CD4-positive, alpha-beta T cell treated with Interleukin-2 at 100 ng/mL for 4 hours (primary cell): ENCODE measurements at places on chromosomes 16 and 17.

- no peak for DNase-seq
These were observed 590 bp downstream of the ITGAX start for GRCh38 chr16:31355431-31356100.

GRCh38 chr16:71746442-71747046 is 22.0 kb upstream of the PHLPP2 start:
- DNase-seq = peak; percentile 49

- no peak for DNase-seq
These were observed 238.8 kb downstream of the MRTFB start for GRCh38 chr16:14309906-14310305.

DNA sequence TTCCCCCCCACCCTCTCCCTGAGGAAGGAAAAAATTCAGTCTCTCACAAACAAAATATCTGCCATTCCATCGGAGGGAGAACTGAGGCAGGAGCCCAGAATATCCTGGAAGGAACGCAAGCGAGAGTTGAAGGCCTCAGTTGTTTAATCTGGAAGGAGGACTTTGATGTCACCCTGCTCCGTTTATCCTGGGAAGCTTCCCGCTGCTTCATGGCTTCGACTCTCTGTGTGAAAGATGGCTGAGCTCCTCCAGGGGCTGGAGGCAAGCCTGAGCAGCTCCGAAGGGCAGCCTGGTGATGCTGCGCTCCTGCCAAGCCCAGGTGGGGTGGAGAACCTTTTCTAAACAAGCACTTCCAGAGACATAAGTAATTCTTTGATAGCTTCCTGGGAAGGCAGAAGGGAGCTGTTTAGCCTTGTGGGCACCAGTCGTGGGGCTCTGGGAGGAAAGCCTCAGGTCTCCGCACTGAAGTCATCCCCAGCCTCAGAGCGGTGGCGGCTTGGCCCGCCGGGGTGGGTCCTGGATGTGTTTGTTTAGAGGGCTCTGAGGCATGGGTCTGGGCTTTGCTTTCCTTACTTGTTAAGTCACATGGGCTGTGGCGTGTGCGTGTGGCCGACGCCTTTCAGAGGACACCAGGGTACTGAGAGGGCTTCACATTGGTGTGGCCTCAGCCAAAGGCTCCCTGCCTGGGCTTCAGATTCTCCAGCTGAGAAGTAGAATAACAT is 7.9 kb downstream of the NKD1 start:
- DNase-seq = no peak

- no peak for DNase-seq
These were observed 75.4 kb downstream of the ARHGAP17 start for GRCh38 chr16:24939738-24940137.

GRCh38 chr17:81939218-81939617 is 2.1 kb upstream of the PYCR1 start:
- no peak for DNase-seq

DNA sequence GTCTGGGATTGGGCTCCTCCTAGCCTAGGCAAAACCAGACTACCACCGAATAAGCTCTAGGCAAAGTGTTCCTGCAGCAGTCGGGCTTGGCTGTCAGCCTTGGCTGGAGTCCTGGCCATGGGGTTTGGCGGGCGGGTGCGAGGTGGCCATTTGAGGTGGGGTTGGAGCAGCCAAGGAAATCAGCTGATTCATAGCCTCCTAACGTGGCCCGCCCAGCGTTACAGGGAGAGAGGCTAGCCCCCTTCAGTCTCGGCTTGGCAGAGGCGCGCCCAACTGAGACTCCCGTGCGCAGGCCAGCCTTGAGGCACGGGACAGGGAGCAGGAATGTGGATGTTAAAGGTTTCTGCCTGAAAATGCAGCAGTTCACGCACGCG is 1.9 kb downstream of the PMP22 start:
- no peak for DNase-seq

- DNase-seq = no peak
These were observed 73.2 kb upstream of the EFCAB3 start for GRCh38 chr17:62307196-62307595.

DNA sequence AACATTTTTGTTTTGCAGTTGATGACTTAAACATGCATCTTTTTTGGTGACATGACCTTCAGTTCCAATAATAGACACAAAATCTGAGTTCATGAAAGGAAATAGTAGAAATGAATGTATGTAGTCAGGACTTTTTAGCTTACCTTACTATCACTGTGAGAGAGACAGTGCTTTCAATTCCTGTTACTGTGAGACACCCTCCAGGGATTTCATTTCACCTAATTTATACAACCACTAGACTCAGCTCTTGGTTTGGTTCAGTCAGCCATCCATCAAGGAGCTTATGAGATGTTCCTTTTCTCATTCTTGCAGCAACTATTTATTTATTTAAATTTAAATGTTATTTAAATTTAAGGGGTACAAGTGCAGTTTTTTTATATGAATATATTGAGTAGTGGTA is 77.9 kb downstream of the MAP2K4 start:
- no peak for DNase-seq

DNA sequence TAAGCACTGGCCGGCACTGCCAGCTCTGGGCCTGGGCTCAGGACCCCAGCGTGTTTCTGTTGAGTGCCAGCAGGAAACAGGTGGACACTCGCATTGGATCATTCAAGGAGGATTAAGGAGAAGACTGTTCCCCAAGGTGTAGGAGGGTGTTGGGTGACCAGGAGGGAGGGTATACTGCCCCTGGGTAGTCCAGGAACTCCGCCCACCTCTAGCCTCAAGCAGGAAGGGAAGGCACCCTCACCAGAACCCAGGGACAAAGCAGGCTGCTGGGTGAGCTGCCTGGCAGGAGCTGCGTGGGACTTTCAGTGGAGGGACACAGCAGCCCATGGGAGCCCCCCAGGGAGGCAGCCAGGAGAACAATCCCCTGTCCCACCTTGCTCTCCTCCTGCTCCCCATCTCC is 7.7 kb upstream of the RAB37 start:
- no peak for DNase-seq

DNA sequence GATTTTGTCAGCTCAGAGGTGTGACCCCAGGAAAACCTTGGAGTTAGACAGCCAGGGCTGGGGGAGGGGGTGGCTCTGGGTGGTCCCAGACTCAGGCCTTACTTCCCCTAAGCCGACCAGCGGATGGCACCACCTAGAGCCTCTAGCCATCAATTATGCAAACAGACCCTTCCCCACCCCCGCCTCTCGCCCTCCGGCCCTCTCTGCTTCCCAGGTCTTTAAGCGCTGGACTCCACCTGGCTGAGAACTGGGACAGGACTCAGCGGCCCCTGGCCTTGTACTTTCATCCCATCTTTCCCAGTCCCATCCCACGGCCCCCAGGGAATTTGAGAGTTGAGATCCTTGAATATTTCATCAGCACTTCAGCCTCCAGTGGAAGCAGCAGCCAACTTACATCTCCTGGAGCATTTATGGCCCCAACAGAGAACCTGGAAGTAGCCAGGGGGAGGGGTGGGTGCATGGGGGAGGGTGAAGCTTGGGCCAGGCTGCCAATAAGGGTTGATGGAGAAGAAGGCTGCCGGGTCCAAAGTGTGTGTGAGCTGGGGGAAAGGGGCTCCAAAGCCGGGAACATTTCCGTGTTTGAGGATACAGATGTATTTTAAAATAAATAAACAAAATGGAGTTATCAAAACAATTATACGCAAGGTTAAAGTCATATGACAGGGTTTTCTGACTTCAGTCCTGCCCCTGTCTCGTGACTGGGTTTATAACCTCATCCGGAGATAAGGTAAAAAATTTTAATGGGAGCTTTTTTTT is 7.5 kb upstream of the JUP start:
- no peak for DNase-seq

GRCh38 chr17:76088041-76088867 is 9.3 kb downstream of the ZACN start:
- no peak for DNase-seq

DNA sequence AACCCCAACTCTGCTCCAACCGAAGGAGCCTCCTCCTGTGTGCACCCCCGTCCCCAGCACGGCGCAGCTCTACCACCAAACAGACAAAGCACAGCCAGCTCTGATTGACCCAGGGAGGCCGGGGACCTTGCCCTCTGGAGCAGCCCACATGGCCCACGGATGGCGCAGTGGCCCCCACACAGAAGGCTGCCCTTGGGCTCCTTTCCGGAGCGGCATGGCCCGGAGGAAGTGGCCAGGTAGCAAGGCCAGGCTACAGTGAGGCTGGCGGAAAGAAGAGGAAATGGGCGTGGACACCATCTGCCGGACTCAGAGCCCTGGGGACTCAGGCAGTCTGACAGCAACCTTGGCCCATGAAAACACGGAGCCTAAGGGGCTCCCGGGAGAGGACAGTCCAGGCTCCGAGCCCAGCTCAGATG is 19.9 kb upstream of the ZC3H18 start:
- DNase-seq = no peak

- DNase-seq = peak; percentile 54
These were observed 923 bp downstream of the GDPD3 start for GRCh38 chr16:30112197-30113030.

GRCh38 chr16:58393138-58393504 is 850 bp downstream of the GINS3 start:
- DNase-seq = no peak

DNA sequence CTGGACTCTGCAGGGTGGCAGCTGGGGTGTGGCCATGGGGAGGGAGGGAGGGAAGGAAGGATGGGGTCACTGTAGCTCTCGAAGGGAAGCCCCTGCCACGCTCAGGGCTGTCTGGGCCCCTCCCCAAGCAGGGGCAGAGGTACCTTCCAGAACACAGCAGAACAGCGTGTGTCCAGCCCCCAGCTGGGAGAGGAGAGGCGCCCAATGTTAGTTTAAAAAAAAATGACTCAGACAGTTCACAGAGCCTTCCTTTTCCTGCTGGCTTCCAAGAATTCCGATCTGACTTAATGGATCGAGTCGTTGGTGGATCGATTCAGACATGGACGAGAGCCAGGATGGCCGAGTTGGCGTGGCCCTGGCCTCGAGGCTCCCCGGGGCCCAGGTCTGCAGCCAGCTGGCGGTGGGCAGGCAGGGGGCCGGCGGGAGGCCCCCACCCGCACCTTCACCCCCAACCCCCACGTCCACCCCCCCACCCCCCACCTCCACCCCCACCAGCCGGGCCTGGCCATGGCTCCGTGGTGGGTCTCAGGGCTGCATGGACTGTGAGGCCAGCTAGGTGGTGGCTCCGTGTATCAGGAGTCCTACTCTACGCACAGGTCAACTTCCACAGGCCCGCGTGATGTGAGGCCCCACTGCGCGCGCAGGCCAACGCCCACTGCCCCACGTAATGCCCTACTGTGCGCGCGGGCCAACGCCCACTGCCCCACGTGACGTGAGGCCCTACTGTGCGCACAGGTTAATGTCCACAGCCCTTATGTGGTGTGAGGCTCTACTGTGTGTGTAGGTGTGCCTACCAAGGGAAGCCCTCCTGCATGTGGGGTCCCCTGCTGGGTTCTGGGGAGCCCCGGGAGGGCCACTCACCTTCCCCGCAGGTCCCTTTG is 21.8 kb downstream of the CACNA1H start:
- no peak for DNase-seq

DNA sequence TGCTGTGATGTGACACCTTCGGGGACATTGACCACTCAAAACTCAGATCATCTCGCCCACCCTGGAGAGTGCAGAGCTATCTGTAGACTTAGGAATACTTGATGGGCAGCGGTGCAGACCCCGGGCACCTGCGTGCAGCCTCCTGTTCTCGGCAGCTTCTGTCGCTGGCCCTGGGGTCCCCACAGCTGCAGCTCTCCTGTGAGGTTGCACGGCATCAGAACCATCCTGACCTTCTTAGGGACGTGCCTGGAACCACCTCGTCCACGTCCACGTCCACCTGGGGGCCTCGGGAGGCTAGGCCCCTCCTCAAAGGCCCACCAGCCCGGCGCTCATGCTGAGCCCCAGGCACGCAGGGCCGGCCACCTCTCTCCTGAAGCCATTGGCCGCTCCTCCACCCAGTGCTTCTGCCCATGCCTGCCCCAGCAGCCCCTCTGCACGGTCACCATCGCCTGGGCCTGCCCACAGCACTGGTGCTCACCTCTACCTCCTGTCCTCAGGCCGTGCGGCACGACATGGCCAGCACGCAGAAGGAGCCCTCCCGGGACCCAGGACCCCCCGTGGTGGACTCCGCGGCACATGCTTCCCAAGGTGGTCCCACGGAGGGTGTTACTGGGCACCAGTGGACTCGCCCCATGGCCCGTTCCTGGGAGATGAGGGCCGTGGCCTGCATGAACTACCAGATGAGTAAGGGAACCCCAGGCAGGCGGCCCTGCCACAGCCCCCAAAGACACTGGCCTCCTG is 2.3 kb upstream of the WFIKKN1 start:
- DNase-seq = no peak

GRCh38 chr17:15981208-15981607 is 18.3 kb downstream of the ZSWIM7 start:
- no peak for DNase-seq

DNA sequence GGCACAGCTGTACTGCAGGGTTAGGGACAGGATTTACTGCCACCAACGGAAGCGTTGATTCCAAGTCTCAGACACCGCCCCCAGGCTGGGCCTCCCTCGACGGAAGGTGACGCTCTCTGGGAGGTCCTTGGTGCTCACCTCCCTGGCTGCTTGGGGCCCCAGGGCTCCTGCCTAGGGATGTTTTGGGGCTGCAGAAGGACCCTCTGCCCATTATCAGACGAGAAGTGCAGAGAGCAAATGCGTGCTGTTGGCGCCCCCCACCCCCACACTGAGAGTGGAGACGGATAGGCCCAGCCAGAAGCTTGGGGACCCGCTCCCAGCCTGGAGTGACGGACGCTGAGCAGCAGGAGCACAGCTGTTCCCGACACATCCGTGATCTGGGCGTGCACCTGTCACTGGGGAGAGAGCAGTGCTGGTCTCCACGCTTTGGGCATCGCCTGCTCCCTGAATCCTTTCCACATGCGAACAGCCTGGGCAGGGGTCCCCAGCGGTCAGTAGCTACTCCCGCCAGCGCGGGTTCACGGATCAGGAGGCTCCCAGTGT is 5.1 kb upstream of the SOX8 start:
- DNase-seq = no peak

DNA sequence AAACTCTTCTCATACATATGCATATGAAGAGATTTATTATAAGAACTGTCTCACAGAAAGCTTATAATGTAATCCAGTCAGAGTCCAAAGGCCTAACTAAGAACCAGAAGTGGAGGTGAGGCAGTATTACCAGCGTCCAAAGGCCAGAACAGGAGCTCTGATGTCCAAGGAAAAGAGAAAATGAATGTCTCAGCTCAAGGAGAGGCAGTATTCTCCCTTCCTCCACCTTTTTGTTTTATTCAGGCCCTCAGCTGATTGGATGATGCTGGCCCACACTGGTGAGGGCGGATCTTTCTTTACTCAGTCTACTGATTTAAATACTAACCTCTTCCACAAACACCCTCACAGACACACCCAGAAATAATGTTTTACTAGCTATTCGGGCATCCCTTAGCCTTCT is 43.4 kb downstream of the FBXL20 start:
- no peak for DNase-seq
